ENCODE measurements at places on chromosomes 5 and 9. TPM values are rescaled to one million over a fixed set of nuclear protein-coding genes. Genes with fewer than 3 reads are reported as not detected.

Gene NR2F1
- polyA plus RNA-seq, result 0.72 TPM

Gene OR1J2
- not detected for polyA plus RNA-seq

- no peak overlapping the region for H3K4me3 ChIP-seq
- H3K27me3 ChIP-seq, result no peaks in the 10 kb centered on the region
- no peaks in the 10 kb centered on the region for H3K36me3 ChIP-seq
- H3K4me1 ChIP-seq, result no peaks in the 10 kb centered on the region
- DNase-seq, result no peak
- H3K27ac ChIP-seq, result no peak overlapping the region
Observed at GRCh38 chr9:118561051-118561450, 808.2 kb downstream of the BRINP1 start.

DNA sequence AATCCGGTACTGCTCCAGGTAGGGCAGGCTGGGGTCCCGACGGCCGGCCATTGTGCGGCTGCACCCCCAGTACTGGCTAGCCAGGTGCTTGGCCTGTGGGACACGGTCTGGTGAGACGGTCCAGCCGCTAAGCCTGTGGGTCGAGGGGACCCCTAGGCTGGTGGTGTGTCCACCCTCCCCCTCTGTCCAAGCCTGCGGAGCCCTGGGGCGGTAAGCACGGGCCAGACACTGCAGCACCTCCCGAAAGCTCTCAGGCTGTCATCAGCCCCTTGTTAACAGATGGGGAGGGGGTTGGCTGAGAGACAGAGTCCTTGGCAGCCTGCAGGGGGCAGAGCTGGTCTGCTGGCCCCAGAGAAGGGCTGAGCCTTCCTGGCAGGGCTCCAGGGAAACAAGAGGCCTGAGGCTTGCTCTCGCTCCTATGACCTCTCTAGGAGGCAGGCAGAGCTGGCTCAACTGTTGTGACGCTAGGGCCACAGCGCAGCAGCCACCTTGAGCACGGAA, 11.8 kb upstream of the MRNIP start:
- H3K4me1 ChIP-seq, result no peaks in the 10 kb centered on the region
- no peaks in the 10 kb centered on the region for H3K27me3 ChIP-seq
- no peak overlapping the region for H3K27ac ChIP-seq

- H3K27me3 ChIP-seq, result no peaks in the 10 kb centered on the region
- no peaks in the 10 kb centered on the region for H3K36me3 ChIP-seq
- DNase-seq, result no peak
- no peak overlapping the region for H3K4me3 ChIP-seq
- H3K4me1 ChIP-seq, result no peaks in the 10 kb centered on the region
Observed at GRCh38 chr9:117945286-117945685, 241.1 kb downstream of the TLR4 start.

All from aorta (tissue), 5 donors.